ENCODE measurements at places on chromosomes 2 and 18. TPM values are rescaled to one million over a fixed set of nuclear protein-coding genes. Genes with fewer than 3 reads are reported as not detected.
A peak's percentile ranks its signal among the peaks of the same experiment; 100 is the strongest.

The RTP5 gene
- not detected for total RNA-seq

- DNase-seq: no peak
These were observed 109.3 kb downstream of the EN1 start for GRCh38 chr2:118738106-118738505.

- DNase-seq: no peak
These were observed 183.8 kb downstream of the DYSF start for GRCh38 chr2:71637168-71637567.

GRCh38 chr2:95315801-95316411, 18.8 kb downstream of the KCNIP3 start:
- no peak for DNase-seq

The IL36A gene
- not detected for total RNA-seq

DNA sequence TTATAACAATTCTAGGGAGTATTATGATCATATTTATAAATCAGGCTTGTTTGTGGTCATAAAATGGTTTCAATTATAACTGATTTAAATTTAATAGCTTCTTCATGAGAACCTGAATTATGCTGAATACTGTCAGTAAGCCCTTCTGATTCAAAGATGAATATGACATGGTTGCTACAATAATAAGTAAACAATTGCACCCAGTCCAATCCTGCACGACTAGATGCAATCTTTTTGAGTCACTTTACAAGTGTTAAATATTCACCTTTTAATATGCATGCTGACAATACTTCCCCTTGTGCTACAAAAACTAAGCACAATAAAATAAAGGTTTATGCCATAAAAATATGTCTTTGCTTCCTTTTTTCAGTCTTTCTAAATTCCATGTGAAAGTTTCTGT, 325.2 kb downstream of the KCNJ3 start:
- no peak for DNase-seq

DNA sequence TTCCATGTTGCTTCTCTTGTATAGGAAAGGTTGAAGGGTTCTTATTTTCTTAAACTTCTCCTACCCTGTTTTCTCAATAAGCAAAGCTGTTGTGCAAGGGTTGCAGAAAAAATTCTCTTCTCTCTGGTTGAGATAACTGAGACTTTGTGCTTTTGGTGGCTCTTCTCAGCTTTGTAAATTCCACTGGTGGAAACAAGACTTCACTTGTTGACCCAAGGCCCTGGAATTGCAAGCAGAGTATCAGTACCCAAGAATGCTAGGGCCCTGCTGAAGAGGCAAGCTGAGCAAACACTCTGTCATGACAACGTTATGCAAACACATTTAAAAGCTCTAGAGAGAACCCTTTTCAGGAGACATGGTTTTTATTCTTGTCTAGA, 294.7 kb upstream of the EPAS1 start:
- no peak for DNase-seq

DNA sequence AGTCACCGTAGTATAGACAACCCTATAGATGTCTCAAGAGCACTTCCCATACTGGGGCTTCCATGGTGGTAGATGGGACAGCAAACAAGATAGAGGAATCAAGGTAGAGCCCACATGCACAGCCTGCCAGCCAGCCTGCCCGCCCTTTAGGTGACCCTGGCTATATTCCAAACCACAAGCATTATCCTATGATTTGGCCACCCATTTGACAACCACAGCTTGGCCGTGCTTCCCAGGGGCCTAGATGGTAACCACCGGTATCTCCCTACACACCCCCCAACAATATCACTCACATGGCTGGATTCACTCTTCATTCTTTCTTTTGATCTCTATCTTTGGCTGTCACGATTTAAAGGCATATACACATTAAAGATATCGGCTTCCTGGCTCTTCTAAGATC, 85.3 kb downstream of the CDK15 start:
- DNase-seq: no peak

The VIL1 gene
- 0.47 TPM for total RNA-seq

The AQP4 gene
- not detected for total RNA-seq

GRCh38 chr2:190507135-190507534, 27.4 kb downstream of the NEMP2 start:
- peak; percentile 41 for DNase-seq

The ALK gene
- 1.1 TPM for total RNA-seq

The VAMP5 gene
- 122 TPM for total RNA-seq

DNA sequence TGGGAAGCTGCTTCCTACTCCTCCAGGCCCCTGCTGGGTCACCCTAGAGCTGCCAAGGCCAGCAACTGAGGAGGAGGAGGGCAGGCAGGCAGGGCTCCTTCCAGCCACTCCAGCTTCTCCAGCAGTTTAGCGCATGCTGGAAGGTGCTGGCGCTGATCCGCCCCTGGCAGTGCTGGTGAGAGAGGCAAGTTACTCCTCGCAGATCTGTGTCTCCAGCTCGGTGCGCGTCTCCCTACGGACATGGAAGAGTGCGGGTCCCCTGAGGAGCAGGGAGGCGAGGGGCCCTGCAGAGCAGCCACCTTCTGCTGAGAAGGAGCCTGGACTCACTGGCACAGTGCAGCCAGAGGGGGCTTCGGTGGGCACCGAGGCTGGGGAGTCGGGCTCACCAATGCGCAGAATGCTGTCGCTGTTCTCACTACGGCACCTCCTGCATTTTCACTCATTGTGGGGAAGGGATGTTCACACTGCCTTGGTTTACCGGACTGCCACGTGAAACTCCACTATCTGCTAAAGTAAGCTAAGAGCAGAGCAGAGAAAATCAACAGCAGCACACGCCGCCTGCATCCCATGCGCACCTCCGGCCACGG, 206.0 kb downstream of the HDAC4 start:
- peak; percentile 68 for DNase-seq

The TTR gene
- 1.6 TPM for total RNA-seq

DNA sequence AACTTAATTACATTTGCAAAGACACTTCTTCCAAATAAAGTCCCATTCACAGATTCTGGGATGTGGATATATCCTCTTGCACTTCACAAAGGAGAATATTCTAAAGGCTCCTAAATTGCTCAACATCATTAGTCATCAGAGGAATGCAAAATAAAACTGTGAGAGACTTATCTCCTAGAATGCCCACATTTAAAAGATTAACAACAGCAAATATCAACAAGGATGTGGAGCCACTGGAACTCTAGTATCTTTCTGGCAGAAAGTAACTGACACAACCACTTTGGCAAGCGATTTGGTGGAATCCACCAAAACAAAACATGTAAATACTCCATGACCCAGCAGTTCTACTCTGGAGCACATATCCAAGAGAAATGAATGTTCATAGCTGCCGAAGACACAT, 4.6 kb downstream of the NEU2 start:
- DNase-seq: no peak

- DNase-seq: no peak
These were observed 5.9 kb upstream of the ELAC1 start for GRCh38 chr18:50961974-50962373.

- no peak for DNase-seq
These were observed 14.1 kb upstream of the PLEKHH2 start for GRCh38 chr2:43622931-43623451.

The G6PC2 gene
- total RNA-seq: 0.06 TPM

DNA sequence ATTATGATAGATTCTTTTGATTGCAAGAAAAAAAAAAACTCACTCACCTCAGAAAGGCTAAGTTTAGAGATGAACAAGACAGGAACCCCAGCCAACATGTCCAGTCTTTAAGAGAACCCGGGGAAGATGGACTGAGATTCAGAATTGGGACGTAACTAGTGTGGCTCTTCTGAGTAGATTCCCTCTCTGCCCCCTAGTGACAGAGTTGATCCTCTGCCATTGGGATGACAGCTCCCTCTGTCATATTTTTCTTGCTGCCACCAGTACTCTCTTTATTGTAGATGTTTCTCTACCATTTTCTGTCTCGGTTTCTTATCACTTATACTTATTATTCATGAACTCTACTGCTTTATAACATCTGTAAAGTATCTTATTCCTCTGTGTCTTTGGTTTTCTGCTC, 77.7 kb downstream of the GULP1 start:
- peak; percentile 55 for DNase-seq

DNA sequence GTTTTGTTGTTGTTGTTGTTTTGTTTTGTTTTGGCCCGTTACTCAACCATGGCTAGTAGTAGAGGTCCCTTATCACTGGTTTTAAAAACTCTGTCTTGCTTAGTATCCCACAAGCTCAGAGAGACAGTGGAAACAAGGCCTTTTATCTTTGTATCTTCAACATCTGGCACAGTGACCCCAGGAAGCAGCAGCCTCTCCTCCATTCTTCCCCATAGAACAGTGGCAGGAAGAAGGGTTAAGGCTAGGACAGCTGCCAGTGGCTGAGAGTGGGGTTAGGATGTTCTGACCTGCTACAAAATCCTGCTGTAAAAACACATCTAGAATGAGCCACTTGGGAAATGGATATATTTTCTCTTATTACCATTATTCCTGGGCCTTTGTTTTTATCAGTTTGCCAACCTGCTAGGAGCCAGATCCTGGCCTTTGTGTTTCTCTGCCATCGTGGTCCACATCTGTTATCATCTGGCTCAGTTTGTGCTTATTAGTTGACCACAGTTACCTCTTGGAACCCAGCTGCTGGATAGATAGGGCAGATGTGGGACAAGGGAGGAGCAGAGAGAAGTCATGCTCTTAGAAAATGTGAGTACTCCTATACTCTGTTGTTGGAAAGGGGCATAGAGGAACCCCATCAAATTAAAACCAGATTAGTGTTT, 246.8 kb downstream of the AGPS start:
- DNase-seq: no peak

DNA sequence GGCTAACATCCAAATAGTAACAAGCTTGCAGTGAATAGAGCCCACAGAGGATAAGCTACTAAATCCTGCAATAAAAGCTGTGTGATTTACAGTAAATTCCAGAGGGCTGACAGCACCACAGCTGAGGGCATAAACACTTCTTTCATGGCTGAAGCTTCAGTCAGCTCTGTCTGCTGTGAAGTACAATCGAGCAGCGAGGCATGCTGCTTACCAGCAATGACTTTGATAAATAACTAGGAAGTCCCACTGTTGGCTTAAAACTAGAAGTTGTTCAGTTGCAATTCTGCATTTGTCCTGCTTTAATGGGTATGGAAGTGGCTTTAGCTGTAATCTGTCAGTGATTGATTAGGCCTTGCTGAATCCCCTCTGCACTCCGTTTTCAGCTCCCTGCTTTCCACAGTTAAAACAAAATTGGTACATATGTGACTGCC, 65.2 kb upstream of the FIGN start:
- DNase-seq: no peak

- DNase-seq: no peak
These were observed 894.7 kb downstream of the TMEM182 start for GRCh38 chr2:103656558-103656957.

DNA sequence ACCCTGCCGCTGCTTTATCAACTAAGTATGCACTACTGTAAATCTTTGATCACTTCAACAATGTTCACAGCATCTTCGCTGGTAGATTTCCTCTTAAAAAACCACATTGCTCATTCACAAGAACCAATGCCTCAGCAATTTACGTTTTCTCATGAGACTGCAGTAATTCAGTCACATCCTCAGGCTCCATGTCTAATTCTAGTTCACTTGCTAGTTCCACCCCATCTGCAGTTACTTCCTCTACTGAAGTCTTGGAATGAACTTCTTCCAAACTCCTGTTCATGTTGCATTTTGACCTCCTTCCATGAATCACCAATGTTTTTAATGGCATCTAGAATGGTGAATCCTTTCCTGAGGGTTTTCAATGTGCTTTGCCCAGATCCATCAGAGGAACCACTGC, 35.8 kb downstream of the PRELID3A start:
- DNase-seq: no peak

- no peak for DNase-seq
These were observed 35.8 kb downstream of the MC2R start for GRCh38 chr18:13879492-13879891.

GRCh38 chr18:31860488-31860887, 82.4 kb downstream of the TRAPPC8 start:
- no peak for DNase-seq

GRCh38 chr2:208274748-208275147, 8.7 kb downstream of the PIKFYVE start:
- no peak for DNase-seq

- no peak for DNase-seq
These were observed 863.7 kb downstream of the EPHA4 start for GRCh38 chr2:220708366-220708765.

The CFAP221 gene
- total RNA-seq: 10.1 TPM

The SLC38A11 gene
- 0.80 TPM for total RNA-seq

The REG3G gene
- total RNA-seq: 9.1 TPM

DNA sequence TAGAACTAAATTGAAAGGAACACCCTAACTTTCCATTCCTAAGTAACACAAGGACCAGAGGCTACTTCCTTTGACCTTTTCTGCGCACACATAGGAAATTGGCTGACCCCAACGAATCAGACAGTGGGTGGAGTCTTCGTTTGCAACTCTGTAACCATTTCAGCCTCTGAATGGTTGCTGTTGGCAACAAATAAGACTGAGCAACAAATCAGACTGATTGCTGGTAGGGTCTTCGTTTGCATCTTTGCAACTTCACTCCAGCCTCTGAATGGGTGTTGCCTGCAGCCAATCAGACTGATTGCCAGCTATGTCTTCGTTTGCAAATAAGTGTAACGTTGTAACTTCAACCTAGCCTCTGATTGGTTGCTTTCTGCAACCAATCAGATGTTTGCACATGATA, 34.6 kb downstream of the USP40 start:
- no peak for DNase-seq
